Activated CD4-positive, alpha-beta T cell treated with anti-CD3 and anti-CD28 coated beads for 4 hours (primary cell): ENCODE measurements at places on chromosomes 1 and 21.

DNA sequence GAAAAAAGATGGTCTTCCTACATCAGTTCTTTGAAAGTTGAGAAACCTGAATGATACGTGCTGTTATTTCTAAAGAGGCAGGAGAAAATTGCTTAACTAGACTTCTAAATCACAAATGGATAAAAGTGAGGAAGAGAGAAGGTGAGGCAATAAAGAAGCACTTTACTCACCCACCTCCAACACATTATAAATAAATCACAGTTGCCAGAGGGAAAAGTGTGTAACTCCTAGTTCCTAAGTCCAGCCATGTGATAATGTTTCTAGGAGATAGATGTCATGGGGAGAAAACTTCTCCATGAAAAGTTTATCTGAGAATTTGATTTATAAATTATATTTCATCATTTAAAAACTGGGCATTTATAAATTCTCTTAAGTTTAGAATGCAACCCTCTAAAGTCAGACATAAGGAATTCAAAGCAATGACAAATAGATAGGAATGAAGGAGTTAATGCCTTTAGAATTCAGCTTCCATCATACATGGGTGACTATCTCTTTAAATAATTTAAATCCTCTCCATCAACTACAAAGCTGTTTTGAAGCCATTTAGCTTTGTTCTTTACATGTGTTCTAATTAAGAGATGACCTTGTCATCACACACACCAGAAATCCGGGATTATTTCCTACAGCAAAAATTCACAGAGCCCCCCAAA lies 60.0 kb downstream of the NRIP1 start:
- no peak for DNase-seq

- DNase-seq = no peak
Observed at GRCh38 chr1:54885237-54885679, 1.7 kb downstream of the DHCR24 start.

DNA sequence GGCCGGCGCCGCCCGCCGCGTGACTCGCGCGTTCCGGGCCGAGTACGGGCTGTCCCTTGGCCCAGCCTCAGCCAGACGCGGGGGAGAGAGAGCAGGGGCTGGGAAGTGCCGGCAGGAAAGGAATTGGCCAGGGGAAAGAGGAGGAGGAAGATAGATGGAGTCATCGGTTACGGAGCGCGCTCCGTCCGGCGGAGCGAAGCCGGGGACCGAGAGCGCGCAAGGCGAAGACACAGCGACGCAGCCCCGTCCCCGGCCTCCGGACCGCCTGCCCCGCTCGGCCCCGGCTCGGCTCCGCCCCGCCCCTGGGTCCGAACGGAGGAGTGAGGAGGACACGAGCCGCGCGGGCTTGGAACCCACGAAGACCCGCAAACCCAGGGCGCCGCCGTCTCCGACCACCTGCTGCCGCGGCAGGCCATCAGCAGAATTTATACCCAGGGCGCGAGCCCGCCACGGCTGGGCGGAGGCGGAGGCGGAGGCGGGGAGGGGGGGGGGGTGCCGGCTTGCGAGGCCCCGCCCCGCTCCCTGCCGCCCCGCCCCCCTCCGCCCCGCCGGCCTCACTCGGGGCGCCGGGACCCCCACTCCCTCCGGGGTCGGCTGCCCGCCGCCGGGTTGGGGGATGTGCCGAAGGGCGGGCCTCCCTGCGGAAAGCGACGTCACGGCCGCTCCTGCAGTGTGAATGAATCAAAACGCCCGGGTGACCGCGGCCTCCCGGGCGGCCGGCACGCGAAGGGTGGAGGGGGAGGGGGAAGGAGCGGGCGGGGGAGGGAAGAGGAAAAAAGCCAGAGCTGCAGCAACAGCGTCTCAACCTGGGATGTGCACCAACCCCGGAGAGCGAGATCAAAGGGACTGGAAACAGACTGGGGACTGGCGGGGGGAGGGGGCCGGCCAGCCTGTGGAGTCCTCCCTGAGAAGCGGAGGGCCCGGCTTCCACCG lies at the start of gene LHX4:
LHX4 (plus strand) TSS at position 782 of the 933 bp plus-strand sequence. CDS start 266 bp downstream, outside the sequence.
- DNase-seq = no peak

GRCh38 chr1:169390303-169390702 lies 22.3 kb downstream of the BLZF1 start:
- no peak for DNase-seq

DNA sequence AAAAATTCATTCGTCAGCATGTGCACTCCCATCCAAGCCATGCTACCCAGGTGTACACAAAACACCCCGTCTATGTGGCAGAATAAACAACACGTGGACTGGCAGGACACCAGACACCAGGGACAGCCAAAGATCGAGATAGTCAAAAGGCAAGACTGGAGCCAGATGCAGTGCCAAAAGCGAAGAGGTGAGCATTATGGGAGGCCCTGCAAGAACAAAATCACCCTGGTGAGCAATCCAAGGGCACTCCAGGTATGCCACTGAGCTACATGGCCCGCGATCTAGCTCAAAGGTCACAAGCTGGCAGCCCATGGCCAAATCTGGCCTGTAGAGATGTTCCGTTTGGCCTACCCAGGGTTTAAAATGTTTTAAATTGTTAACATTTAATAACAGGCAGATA lies 33.7 kb downstream of the PLPP3 start:
- no peak for DNase-seq

- no peak for DNase-seq
Observed at GRCh38 chr1:22711591-22712501, 1.2 kb downstream of the EPHB2 start.

DNA sequence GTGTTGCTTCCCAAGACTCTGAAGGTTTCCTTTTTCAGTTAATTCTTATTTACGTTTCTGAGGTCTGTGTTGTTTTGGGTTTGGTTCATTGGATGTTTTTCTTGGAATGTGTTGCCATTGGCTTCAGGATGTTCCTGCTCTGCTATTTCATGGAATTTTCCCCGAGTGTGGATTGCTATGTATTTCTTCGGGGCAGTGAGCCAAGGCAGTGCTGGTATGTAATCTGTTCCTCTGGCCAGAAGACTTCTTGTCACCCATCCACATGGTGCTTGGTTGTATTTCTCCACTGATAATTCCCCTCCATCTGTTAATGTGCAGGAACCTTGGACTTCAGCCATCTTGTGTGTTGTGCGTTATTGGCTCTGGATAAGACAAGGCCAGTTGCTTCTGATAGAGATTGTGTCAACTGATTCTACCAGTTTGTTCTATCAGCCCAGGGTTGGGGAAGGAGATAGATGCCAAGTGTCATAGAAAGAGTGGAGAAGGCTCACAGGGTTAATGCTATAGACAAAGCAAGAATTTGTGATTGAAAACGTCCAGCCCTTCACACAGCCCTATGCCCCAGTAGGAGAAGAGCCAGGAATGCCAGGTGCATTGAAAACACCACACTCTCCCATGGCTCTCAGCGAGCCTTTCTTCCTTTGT lies 505.2 kb downstream of the PLPP3 start:
- no peak for DNase-seq

DNA sequence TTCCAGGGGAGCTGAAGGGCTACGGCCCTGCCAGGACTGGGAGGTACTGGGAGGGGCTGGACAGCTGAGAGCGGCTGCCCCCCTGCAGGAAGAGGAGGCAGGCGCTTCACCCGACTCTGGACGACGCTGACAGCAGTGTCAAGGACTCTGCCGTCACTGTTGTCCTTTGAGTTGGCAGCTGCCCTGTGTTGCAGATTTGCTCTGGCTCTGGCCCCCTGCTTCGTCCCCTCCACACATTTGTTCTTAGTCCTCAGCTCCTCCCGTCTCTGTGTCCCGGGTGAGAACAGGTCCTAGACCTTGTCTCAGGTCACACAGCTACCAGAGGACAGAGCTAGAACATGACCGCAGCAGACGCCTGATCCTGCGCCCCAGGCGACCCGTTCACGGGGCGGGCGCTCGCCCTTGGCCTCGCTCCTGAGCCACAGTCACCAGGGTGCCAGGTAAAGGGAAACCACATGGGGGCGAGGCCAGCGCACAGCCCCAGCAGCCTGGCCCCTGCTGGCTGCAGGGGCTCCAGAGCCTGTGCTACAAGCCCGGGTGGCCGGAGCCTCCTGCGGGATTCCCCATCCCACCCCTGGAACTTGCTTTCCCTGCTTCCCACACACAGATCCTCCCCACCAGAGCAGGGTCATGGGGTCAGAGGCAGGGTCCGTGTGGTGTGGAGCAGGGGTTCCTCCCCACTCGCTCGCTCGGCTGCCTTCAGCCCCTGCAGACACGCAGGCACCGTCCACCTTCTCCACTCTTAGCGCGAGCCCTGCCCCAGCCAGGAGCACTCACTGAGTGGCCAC lies 10.7 kb upstream of the NPHP4 start:
- DNase-seq = no peak

- DNase-seq = no peak
Observed at GRCh38 chr1:62529227-62529626, 68.1 kb upstream of the ANGPTL3 start.

- DNase-seq = no peak
Observed at GRCh38 chr1:208059409-208060001, 148.6 kb upstream of the CD34 start.

DNA sequence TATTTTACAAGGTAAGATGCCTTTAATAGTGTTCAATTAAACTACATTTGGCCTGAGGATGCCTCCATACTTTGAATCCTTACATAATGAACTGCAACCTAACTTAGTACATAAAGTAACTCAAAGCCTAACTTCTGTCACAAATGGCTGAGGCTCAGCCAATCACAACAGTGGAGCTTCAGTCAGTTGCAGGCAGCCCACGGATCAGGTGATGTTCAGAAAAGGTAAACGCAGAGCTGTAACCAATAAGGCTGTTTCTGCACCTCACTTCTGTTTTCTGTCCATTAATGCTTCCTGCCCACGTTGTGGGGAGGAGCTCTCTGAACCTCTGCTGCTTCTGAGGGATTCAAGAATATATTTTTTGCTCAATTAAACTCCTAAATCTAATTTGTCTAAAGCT lies 94.8 kb upstream of the KIAA0040 start:
- DNase-seq = no peak

GRCh38 chr1:70528590-70529333 lies 117.7 kb downstream of the CTH start:
- DNase-seq = no peak

DNA sequence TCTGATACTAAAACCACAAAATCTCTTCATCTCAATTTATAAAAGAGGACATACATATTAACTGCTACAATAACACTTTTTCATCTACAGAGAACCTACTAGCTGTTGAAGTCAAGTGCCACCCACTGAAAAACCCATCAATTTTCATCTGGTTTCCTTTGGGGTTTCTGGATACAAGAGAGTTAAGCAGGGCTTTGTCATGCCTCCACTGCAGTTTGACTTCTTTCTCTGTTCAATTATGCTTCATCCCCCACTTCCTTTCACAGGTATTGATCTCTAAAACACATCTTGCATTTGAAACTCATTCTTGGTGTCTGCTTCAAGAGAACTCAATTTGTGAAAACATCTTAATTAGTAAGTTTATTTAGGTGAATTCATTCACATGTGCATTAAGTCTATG lies 60.5 kb upstream of the ANGPTL3 start:
- no peak for DNase-seq

GRCh38 chr1:17998889-17999288 lies 108.7 kb upstream of the IGSF21 start:
- no peak for DNase-seq

GRCh38 chr1:112905395-112906149 lies 50.4 kb downstream of the SLC16A1 start:
- no peak for DNase-seq

DNA sequence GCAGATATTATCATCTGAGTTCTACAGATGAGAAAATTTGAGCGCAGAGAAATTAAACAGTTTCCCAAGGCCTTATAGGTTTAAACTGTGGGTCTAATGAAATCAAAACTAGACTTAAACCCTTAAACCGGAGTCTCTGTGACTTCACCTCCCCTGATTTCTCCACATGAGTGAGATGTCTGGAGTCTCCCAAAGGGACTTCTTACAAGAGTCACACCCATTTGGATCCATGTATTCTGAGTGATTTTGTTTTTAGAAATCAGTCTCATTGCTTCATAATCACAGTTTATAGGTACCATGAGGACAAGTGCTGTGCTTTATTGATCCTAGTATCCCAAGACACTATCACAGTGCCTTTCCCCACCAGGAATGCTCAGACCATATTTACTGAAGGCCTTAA lies 206.0 kb upstream of the JUN start:
- DNase-seq = no peak

DNA sequence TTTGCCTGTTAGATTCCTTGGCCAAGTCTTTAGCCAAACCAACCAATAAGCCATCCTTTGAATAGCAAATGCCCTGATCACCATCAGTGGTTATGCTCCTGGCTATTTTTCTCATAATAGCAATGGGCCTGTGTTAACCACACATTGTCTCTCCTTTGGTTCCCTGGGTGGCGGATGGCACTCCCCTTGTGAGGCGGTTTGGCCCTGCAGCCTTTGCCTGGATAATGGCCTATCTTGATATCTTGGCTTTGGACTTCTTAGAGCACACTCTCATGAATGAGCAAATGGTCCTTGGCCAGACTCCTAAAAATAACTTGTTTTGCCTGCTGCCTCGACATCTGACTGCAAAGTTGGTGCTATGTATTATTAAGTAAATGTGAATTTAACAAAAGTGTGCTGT lies 22.4 kb upstream of the ZBTB18 start:
- DNase-seq = no peak

DNA sequence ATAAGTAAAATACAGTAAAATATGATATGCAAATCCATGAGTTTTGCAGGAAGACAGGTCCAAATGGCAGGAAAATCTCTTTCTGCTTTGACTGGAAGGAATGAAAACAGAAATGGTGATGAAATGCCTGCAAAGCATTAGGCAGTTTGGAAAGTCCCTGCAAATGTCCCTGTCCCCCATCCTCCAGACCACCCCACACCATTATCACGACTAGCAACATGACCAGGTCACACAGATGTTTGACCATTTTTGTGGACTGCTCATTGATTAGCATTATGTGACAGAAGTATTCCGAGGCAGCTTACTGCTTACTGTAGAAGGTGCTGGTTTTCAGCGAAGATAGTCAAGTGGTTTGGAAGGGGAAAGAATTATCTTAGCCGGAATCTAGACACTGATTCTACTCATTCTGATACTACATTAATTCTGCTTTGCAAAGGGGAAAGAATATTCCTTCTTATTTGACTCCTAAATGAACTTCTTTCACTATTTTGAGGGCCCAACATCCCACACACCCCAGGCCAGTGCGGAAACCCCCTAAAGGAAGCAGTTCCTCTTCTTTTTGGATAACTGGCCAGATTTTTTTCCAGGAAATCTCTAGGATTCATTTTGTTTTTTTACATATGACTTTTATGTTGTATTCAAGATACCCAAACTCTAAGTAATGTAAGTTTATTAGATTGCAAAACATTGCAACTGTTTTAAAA lies 9.5 kb upstream of the CR2 start:
- no peak for DNase-seq

DNA sequence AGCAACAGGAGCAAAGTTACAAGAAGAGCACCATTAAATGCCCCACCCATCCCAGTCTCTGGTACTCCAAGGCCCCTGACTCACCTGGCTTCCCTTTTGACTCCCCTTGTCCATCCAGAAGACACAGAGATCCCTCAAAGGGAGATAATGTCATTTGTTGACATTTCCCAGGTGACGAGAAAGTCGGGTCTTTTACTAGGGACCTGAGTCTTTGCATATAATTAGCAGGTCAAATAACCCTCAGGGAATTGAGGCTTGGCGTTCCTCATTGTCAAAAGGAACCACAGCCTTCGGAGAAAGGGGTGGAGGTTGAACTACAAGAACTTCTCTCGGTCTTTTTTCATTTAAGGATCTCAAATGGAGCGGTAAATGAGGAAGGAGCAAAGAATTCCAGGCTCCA lies 133.2 kb downstream of the PROX1 start:
- DNase-seq = no peak

- DNase-seq = no peak
Observed at GRCh38 chr1:227362039-227362438, 43.7 kb upstream of the CDC42BPA start.

GRCh38 chr1:45411510-45411899 lies 71.3 kb upstream of the MUTYH start:
- DNase-seq = no peak

- no peak for DNase-seq
Observed at GRCh38 chr1:74824497-74825107, 91.7 kb downstream of the TYW3 start.
